ENCODE measurements at places on chromosomes 7 and 10.

DNA sequence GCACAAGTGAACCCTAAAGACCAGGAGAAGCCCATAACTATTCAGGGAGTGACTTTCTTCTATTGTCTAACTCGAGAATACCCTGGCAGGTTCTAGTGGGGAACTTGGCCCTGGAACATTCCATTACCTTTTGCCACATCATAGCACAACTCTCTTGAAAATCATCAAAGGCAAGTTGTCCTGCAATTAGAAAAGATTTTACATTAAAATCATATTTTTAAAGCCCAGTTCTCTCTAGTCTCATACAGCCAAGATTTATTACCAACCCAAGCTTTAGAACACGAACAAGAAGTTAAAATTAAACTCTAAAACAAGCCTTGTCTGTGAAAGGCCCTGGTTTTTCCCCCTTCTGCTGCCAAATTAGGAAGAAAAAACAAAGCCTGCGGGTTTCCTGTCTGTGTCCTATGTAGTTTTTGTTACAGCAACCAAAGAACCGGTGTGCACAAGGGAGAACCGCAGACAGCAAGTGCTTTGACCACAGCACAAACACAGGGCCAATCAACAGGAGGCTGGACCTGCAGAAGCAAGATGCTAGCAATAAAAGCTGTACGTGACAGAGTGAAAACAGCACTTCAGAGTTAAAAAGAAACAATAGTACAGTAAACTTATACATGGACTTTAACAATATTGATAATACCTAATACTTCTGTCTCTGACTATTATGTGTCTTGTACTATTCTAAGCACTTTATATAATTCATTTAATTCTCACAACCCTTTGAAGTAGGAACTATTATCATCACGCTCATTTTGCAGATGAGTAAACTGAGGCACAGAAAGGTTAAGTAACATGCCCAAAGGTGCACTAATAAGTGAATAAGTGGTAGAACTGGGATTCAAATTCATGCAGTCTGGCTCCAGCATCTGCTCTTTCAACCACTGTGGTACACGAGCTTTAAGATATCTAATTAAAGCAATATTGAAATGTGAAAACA is 65.8 kb downstream of the STK17A start:
- no peak for DNase-seq

- no peak for DNase-seq
Observed at GRCh38 chr7:104972500-104972899, 41.5 kb upstream of the KMT2E start.

DNA sequence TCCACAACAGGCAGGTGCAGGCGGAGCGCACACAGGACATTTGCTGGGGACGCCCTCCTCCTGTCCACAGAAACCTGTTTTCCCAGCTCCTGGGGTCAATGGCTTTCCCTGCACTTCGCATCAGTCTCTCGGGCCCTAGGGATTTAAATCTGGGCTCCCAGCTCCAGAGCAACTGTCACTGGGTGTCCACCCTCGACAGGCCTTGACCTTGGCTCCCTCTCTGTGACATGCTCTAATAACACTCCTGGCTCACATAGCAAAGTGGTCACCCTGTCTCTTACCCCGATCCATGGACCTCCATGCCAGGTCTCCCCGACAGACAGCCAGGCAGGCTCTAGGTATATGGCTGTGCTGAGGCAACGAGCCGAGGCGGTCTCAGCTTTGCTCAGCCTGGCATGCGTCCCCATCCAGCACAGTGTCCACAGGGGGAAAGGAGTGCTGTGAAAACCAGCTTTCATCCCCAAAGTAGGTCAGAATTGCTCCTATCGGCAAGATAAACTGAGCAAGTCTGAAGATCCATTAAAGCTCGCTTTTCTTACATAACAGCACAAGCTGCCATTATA is 195.6 kb downstream of the TNS3 start:
- DNase-seq, result no peak

DNA sequence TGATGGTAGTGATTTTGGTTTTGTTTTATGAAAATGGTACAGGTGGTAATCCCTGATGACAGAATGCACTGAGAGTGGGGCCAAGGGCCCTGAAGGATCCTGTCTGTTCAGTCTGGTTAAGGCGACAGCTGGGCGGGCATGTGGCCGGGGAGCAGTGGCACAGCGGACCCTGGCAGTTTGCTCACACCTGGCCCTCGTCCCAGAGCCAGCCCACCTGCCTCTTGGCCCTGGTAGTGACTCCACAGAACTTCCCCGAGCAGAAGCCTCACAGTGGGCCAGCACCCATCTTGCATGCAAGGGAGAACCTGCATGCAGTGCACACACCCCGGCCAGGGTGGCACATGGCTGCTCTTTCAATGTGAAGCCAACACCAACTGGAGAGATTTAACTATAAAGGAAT is 82.8 kb downstream of the ALOX5 start:
- DNase-seq, result no peak

DNA sequence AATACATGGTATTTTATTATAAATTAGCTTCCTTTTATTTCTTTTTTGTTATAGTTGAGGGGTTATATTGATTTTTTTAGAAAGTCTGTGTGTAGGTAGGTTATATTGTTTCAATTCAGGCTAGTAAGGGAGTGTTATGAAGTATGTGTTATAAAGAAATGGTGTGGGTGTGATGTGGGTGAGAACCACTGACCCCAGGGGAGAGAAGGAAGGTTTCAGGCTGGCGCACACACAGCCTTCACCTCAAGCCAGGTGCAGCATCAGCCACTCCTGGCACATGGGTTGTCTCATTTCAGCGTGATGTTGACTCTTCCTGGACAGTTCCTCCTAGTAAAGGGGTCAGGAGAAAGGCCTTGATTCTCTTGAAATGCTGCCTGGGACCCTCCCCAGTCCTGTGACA is 291.3 kb downstream of the POU6F2 start:
- no peak for DNase-seq
